ENCODE measurements at places on chromosomes 11 and 22.

DNA sequence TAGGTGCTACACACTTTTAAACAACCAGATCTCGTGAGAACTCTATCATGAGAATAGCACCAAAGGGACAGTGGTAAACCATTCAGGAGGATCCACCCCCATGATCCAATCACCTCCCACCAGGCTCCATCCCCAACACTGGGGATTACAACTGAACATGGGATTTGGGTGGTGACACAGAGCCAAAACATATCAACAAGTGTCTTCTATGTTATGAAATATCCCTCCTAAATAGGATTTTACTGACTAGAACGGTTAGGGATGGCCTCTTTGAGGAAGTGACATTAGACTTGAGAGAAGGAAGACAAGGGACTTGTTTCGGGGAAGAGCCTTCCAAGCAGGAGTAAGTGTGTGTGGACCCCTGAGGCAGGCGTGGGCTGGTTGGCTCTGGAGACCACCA, 11.9 kb upstream of the MRPL11 start:
- no peak for DNase-seq

DNA sequence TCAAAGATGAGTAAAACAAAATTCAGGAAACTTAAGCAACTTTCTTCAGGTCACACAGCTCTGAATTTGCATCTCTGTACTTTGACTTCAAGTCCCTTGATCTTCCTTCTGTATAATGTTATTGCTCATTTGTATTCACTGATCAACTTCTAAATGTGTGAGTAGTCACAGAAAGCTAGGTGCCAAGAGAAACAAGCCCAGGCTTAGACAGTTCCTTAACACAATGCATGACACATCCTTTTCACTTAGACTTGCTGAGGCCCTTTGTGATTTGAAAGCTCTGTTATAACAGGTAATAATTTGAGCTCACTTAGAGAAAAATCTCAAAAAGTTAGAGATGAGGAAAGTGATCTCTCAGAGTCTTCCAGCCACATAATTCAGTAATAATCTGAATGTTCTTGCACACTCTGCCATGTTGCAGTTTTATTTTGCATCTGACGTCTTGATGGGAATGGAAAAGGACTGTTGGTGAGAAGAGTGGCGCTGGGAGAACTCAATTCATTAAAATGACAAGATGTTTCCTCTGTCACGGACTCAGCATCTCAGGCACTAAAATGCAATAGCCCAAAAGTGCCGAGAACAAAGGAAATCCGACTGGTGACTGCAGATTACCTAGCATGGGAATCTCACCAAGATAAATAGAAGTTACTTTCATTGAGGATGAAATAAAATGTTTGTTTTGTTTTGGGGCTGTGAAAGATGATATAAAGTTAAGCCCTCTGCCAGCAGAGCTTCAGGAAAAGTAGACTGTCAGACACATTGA, 665.3 kb downstream of the OPCML start:
- no peak for DNase-seq

DNA sequence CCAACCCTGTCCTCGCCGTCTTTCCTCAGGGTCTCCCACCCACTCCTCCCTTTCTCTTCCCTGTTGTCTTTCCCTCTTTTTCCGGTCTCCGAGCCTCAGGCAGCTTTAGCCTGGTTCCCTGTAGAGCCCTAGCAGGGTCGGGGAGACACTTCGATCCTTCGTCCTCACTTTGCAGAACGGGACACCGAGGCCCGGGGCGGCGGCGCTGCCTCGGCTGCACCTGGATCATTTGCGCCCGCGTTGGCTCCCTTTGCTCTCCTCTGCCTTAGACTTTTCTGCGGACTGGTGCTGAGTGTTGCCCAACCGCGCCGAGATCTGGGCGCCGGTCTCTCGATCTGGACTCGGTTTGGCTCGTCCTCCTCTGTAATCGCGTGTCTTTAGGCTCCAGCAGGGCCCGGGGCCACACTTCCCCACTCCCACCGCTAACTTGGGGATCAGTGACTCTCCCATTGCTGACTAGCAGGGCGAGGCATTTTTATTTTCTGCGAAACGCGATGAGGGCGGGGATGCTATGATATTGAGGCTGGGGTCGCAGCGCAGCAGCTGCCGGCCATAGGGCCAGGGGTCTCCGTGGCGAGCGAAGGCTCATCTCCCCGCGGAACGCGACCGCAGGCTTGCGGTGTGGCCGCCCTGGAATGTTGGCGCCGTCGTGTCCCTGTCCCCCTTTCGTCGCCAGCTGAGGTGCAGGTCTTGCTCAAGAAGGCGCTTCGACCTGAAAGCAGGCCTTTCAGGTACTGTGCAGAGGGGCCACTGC, 1.6 kb upstream of the E2F8 start:
- no peak for DNase-seq

DNA sequence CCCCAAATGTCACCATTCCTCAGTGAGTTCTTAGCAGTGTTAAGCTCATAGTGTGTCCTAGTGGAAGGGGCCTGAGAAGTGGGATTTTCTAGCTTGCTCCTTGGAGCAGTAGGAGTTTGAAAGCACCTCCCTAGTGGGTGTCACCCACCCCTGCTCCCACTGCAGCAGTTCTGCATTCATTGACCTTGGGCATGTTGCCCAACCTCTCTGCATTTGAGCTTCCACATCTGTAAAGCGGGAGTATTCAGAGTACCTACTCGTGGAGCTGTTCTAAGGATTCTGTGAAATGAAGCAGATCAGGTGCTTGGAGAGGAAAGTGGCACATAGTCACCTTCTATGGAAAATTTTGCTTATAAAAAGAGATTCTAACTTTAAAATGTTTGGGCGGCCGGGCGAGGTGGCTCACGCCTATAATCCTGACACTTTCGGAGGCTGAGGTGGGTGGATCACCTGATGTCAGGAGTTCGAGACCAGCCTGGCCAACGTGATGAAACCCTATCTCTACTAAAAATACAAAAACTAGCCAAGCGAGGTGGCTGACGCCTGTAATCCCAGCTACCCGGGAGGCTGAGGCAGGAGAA, 16.9 kb downstream of the LMO2 start:
- DNase-seq: no peak

DNA sequence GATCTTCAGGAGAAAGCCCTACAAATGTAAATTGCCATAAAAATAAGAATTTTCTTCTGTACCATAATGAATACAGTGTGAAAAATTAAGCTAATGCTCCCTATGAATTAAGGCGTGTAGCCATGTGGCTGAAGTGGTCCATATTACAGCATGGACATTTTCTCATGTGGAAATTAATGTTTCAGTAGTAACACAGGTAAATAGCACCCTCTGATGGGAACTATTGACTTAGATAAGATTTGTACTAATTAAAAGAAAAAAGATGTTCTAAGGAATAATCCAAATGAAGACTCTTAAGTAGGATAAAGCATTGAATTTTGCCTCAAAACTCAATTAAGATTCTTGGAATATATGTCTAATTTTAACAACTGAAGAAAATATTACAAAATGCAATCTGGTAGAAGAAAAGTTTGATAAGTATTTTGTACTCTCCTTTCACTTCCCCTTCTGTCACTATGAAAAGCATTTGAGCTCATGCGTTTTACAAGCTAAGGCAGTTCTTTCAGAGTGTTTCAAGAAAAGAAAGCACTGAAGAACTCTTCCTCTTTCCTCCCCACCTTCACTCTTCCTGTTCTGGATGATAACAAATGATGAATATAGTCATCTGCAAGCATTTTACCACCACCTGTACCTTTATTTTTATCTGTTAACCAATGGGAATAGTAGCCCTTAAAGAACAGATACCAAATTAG, 9.9 kb upstream of the OR8D2 start:
- no peak for DNase-seq

DNA sequence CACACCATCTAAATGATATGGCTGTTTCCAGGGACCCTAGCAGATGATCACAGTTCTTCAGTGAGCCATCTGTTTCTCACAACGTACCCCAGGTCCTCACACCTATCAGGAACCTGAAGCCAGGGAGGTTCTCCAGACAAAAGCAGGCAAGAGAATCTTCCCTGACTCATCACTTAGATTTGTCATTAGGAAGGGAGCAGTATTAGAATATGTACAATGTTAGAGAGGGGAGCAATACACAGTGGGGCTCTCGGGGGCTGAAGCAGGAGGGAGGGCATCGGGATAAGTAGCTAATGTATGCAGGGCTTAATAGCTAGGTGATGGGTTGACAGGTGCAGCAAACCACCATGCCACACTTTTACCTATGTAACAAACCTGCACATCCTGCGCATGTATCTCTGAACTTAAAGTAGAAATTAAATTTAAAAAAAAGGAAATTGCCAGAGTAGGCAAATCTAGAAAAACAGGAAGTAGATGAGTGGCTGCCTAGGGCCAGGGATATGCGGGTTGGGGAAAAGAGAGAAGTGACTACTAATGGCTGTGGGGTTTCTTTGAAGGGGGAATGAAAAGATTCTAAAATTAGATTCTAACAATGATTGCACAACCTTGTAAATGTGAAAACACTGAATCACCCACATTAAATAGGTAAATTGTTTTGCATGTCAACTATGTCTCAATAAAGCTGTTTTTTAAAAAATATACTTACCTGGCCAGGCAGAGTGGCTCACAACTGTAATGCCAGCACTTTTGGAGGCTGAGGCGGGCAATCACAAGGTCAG, 14.4 kb downstream of the C22orf42 start:
- no peak for DNase-seq

GRCh38 chr11:62880231-62880802, 379 bp upstream of the SLC3A2 start:
- DNase-seq: no peak

DNA sequence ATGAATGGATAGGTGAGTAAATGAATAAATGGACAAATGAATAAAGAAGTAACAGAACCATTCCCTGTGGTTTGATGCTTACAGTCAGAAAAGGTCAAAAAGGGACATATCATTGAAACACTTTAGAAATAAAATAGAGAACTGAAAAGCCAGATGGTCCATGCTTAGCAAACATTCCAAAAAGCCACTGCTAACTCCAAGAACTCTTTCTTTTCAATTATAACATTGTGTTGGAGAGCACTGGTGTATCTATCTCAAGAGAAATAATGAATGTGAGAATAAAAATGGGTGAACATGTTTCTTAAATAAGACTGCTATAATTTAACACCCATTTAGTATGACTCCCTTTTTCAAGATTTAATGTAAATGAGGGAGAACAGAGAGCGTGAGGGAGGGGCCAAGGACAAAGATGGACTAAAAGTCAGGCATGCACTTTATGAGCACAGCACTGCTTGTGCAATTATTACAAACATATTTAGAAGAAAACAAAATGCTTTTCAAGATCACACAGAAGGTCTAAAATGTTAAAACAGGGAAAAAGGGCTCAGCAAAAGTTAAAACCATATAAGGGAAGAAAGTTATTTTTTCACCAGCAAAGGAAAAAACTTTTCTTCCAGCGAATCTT, 224.3 kb upstream of the PITPNB start:
- DNase-seq: no peak

GRCh38 chr22:22706253-22706915, 62.0 kb downstream of the GGTLC2 start:
- no peak for DNase-seq

GRCh38 chr22:17268501-17269223, 49.4 kb upstream of the ADA2 start:
- no peak for DNase-seq

GRCh38 chr11:75326439-75326810, 25.0 kb downstream of the ARRB1 start:
- DNase-seq: no peak

GRCh38 chr11:66861038-66861773, 4.3 kb downstream of the LRFN4 start:
- DNase-seq: no peak

- DNase-seq: no peak
Measured at GRCh38 chr22:44211256-44211945, 30.7 kb downstream of the PARVG start.

GRCh38 chr11:44943118-44943517, 7.6 kb downstream of the TP53I11 start:
- DNase-seq: no peak

GRCh38 chr11:9839550-9839949, 175.7 kb downstream of the SWAP70 start:
- no peak for DNase-seq

DNA sequence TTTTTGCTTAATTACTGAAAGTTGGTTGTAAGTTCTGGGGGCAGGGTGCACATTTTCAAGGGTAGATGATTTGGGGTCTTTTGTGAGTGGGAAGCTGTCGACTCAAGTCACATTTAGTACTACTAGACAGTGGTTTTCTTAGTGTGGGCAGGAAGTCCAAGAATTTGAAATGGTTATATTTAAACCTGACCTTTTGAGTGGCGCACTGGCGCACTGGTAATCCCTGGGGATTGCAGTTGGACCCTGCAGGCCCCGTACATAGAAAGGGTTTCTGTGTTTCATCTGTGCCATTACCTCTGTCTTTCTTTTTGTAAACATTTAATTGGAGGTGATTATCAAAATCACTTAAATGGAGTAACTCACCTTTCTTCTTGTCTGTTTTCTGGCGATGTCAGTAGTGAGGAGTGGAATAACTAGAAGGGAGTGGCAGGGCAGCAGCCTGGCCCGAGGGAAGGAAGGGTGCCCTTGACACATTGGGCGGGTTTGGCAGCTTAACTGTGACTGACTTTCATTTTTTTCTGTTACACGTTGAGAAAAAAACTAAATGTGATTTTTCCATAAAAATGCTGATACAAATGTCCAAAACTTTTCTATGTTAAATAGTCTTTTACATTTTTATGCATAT, 101.8 kb upstream of the GAL start:
- no peak for DNase-seq

DNA sequence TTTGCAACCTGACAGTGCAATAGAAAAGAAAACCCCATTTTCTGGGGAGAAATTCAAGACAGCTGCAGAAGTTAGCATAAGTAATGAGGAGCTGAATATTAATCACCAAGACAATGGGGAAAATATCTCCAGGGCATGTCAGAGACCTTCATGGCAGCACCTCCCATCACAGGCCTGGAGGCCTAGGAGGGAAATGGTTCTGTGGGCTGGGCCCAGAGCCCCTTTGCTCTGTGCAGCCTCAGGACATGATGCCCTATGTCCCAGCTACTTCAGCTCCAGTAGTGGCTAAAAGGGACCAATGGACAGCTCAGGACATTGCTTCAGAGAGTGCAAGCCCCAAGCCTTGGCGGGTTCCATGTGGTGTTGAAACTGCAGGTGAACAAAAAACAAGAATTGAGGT, 14.6 kb upstream of the DKK3 start:
- no peak for DNase-seq

DNA sequence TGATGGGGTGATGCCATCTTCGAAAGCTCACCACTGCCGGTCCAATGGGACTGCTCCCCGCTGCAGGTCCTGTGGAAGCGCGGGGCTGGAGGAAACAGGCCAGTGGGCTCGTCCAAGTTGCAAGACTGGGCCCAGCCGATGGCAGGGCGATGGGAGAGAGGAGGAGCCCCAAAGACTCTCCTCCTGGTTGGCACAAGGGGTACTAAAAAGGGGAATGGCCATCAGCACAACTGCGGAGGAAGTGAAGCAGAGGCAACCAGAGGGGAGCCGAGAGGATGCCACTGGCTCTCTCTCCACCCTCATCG, 357.1 kb downstream of the SHANK2 start:
- DNase-seq: no peak
